ENCODE measurements at places on chromosomes 4 and X.

GRCh38 chr4:109406337-109406931, 27.2 kb upstream of the SEC24B start:
- no peak for DNase-seq

DNA sequence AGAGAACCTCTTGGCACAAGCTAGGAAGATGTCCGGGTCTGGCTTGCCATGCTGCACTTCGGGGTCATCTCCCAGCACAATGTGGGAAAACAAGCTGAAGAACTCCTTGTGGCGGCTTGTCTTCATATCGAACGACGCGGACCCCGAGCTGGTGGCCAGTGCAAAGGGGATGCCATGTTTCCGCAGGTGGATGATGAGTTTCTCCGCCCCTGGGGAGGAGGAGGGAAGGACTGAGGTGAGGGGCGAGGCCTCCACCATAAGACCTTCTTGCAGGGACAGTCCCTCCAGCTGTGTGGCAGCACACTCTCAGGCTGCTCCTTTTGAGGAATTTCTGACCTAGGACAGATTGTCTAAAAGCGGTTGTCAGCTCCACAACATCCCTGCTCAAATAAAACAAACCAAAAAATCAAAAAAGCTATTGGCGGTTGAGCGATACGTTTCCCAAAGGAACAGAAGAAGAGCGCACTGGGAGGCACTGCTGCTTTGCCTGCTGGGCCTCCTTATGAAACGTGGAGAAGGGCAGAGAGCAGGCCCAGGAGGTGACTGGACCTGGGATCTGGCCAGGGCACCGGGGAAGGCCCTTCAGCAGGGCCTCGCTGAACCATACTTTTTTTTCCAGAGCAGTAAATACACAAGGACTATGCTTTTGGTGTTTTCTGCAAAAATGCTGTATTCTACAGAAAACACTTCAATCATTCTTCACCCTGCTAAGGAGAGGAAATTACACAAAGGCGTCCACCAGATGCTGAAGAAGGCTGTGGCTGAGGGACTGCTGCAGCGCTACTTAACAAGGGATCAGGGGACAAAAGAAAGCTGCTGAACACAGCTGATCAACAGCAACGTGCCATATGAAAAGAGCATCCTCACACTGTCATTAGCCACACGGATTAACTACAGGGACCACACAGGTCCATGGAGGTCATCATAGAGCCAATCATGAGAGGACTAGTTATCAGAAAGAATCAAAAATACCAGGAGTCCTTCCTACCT, 70.0 kb upstream of the STS start:
- DNase-seq, result no peak

DNA sequence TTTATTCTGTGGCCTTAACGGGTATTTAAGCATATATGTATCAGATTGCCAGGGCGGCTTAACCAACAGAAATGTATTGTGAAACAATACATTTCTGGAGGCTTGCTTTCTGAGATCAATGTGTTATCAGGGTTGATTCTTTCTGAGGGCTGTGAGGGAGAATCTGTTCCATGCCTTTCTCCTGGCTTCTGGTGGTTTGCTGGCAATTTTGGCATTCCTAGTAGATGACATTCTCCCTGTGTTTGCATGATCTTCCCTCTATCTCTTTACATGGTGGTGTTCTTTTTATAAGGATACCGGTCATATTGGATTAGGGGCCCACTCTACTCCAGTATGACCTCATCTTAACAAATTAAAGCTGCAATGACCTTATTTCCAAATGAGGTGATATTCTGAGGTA, 16.9 kb upstream of the CEP135 start:
- DNase-seq, result no peak

DNA sequence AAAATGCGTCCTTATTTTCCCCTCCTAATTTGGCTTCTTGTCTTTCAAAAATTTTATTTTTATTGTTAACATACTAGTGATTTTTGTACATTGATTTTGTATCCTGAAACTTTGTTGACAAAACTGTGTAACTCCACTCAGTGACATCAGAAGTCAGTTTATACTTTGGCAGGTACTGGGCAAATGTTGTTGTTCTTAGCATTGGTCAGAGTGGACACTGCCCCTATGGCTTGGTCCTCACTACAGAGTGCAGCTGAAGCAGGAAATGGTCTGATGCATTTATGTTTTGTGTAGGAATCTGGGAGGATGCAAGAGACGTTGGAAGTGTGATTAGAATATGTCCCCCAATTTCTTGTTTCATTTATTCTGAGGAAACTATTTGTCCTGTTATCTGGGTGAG, 205.5 kb upstream of the CENPE start:
- no peak for DNase-seq

DNA sequence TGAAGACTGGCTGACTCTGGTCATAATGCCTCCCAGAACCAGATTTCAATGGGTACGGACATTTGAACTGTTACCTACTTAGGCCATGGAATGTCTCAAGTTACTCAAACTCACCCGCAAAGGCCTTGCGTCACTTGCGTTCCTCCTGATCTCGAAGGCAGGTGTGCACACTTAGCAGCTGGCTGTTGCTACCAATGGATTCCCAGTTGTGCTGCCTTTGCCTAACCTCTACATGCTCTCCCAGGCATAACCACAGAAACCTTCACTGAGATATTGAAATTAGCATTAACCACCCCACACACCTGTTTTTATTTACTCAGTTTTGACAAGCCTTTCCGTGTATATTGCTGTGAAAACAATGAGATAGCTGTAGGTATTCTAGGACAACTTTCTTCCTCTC, 2.8 kb downstream of the ERVMER34-1 start:
- DNase-seq, result peak; percentile 76

DNA sequence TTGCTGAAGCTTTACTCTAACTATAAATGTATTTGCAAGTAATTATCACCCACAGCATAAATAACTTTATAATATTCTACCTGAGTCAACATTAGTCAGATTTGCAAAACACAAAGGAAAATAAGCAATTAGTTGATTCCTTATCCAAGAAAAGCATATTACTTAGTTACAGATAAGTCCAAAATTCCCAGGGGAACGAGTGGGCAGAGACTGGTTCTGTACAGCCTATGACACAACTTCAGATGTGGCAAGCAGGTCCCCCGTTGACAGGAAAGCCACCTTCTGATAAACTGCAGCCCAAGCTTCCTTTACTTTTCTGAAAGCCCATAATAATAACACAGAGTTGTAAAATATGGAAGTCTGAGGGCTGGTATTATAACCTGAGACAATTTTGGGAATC, 62.4 kb upstream of the NDP start:
- no peak for DNase-seq

- DNase-seq, result peak; percentile 59
Observed at GRCh38 chr4:38529189-38530115, 134.5 kb upstream of the KLF3 start.

- no peak for DNase-seq
Observed at GRCh38 chrX:30196322-30196721, 19.0 kb upstream of the MAGEB2 start.

DNA sequence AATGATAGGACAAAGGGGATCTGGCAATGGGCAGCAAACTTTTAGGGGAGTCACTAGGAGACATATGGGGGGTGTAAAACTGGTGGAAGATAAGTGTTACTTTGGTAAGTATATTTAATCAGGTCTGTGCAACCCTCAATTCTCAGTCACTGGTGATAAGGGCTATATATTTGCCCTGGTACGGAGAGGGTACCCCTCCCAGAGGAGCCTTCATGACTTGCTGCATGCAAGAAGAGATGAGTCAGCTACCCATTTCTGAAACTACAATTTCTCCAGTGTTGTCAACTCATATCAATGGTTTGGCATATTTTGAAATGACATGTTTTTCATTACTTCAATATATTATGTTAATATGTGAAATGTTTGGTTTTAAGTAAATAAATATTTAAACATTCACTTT, 14.3 kb downstream of the SMARCAD1 start:
- no peak for DNase-seq

- no peak for DNase-seq
Observed at GRCh38 chrX:153806999-153807575, 12.6 kb downstream of the SSR4 start.

DNA sequence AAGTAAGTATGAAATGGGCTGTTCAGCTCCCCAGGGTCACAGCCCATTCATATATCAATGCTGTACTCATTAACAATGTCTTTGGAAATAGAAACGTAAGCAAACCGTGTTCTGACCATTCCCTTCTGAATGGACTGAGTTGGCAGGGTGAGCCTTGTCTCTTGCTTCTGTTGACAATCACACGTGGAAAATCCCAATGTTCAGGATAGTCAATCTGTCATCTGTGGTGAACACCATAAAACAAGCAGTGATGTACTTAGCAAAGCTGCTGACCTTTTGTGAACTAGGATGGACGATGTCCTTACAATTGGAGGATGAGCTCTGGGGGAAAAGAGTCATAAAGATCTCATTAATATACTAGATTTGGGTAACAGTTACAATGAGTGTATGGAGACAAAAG, 109.6 kb upstream of the PAQR3 start:
- DNase-seq, result no peak

- no peak for DNase-seq
Observed at GRCh38 chr4:153733751-153734448, 25.9 kb downstream of the RNF175 start.

DNA sequence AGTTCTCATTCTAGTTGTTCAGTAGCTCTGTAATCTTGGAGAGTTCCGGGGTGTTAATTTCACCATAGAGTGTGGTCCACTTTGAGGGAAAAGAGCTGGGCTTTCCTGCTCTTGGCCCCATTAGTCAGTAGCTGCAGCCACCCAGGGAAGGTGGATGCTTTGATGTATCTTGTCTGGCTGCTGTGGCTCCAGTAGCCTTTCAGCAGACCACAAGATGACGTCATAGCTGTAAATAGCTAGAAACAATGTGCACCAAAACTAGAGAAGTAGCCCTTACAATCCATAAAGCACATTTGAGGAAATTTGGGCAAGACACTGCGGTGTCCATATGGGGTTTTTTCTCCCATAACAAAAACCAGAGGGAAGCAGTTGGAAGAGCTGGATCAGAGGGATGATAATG, 32.9 kb upstream of the PRPS2 start:
- DNase-seq, result no peak

DNA sequence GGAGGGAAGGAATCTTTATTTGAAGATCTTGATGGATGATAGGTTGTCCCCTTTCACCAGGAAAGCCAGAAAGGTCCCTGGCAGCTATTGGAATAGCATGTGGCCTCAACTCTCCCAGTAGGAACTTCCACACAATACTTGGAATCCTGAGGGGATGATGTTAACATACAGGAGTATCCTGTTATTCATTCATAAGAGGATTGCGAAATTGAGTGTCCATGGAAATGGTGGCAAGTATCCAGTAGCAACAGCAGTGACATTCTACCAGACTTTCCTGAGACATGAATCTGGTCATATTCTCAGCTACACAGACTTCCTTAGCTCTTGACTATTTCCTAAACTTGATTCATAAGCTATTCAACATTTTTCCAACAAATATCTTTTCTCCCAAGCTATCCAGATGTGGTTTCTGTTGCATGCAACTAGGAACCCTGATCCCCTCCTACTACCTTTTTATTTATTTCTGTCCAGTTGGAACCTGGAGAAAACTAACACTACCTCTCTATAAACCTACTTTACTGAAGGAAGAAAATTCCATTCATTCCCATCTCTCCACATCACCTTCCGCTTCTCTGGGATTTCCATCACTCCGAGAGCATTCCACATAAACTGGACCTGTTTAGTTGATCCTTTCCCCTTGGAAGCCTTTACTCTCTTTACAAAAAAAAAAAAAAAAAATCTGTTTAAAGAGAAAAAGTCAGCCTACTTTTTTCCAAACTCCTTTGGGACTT, 101.8 kb downstream of the ANXA5 start:
- DNase-seq, result no peak

- no peak for DNase-seq
Observed at GRCh38 chr4:99179626-99180025, 35.5 kb upstream of the ADH4 start.

GRCh38 chrX:19875050-19875431, 12.4 kb downstream of the SH3KBP1 start:
- DNase-seq, result no peak

GRCh38 chr4:55321707-55322264, 24.3 kb upstream of the SRD5A3 start:
- DNase-seq, result peak; percentile 17

DNA sequence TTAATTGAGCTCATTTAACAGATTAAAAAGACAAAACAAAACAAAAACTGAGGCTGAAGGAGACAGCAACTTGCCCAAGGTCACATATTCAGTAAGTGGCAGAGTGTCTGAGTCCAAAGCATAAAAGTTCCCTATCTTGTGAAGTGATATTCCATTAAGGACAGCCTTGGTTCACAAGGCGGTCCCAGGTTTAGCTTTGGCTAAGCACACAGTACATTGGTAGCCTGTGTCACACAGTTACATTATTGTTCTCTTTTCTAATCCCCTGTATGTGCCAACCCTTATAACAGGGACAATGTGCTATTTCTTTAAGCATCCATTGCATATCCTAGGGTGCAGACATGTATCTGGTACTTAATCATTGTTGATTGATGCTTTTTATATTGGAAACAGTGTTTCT, 139.9 kb downstream of the NPNT start:
- DNase-seq, result no peak

DNA sequence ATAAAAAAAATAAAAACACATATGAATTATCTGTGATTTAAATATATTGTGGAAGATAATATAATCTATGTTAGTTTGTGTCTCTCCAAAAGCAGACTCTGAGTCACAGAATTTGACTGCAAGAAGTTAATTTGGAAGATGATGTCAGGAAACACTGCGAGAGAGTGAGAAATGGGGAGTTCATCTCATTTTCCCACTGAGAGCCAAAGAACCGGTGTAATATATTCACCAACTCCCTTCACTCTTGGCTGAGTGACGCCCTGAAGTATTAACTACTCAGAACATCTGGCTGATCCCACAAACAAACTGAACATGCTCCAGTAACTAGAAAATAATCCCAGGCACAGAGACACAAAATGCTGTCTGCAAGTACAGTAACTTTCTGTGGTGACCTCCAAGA, 345.8 kb upstream of the SPANXN1 start:
- no peak for DNase-seq

GRCh38 chr4:74624351-74625151, 169.8 kb downstream of the BTC start:
- DNase-seq, result no peak

- DNase-seq, result no peak
Observed at GRCh38 chrX:68681443-68681941, 34.0 kb downstream of the STARD8 start.

- DNase-seq, result no peak
Observed at GRCh38 chr4:94498502-94498901, 46.8 kb downstream of the PDLIM5 start.
